Activated T-cell treated with anti-CD3 and anti-CD28 coated beads for 4 hours (primary cell): ENCODE measurements at places on chromosomes 11 and 22.

- DNase-seq, result peak; percentile 83
Observed at GRCh38 chr11:45771566-45772448, 33.1 kb upstream of the SLC35C1 start.

GRCh38 chr11:71188886-71189767, 63.2 kb downstream of the SHANK2 start:
- DNase-seq, result no peak

GRCh38 chr22:49211176-49211575, 616.5 kb downstream of the BRD1 start:
- no peak for DNase-seq

- DNase-seq, result no peak
Observed at GRCh38 chr11:69051381-69052342, 2.9 kb downstream of the TPCN2 start.

DNA sequence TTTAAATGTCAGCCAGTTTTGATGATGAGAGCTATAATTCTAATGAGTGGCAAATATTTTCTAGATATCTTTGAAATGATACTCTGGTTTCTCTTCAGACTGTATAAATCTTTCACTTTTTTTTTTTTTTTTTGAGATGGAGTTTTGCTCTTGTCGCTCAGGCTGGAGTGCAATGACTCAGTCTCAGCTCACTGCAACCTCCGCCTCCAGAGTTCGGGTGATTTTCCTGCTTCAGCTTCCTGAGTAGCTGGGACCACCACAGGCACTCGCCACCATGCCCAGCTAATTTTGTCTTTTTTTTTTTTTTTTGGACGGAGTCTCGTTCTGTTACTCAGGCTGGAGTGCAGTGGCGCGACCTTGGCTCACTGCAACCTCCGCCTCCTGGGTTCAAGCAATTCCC, 113.6 kb downstream of the TEAD1 start:
- DNase-seq, result no peak

DNA sequence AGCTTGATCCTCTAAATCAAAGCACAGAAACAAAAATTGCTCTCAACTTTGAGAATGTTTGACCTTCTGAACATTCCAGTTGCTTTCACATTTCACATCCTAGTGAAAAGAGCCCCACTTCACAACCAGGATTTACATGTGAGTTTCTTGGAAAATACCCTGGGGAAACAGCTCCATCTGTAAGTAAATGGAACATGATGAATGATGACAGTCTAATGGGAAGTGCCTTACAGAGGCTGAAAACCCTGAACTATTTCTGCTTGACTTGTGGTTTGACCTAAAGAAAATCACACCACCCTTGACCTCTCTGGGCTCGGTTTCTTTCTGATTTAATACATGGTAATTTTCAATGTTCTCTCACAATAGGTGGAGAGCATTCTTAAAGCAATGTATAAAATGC, 499.4 kb upstream of the API5 start:
- DNase-seq, result no peak

DNA sequence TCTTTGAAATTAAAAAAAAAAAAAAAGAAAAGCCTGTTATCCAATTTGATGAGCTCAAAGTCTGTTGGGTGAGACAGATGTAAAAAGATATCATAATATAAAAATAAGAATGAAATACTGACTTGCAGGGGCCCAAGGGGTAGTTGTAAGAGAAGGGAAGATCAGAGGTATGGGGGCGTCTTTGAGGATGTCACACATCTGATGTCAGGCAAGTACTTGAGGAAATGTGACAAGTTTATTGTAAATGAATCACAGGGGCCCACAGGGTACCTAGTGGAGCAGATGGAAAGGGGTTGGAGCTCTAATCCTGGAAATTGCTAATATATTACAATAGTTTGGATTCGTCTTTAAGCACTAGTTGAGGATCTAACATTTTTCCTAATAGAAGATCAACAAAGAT, 131.6 kb downstream of the MAML2 start:
- DNase-seq, result peak; percentile 26

DNA sequence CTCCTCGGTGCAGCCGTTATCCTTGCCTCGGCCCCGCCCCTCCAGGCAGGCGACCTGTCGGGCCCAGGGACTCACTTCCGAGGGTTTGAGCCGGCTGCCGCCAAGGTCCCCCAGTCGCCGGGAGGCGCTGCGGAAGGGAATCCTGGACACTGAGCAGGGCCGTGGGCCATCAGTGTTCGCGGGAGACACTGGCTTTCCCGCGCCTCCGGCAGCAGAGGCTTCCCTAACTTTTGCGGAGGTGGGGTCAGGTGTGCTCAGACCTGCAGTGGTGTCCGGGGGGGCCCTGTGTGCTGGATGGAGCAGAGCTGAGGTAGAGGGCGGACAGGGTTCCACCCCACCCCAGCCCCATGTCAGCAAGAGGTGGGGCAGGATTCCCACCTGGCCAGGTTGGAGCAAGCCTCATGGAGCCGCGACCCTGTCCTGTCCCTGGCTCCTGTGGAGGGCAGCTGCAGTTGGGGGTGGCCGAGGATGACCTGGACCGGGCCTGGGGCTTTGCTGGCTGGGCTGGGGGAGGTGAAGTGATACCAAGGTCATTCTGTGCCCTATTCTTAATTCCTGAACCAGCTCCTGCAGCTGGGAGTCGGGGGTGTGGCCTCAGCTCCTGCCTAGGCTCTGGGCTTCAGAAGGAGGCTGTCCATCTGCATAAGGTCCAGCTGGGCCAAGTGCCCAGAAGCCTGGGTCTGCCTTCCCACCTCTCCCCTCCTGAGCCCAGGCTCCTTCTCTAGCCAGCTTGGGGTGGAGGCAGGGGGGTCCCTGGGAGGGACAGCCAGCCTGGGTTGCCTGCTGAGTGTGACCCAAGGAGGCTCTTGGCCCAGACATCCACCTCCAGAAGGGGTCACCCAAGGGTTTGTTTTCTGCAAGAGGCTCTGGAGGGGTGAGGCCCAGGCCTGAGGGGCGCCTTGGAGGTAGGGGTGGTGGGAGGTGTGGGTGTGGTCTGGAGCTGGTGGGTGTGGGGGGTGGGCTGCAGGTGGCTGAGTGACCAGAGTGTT, 8.4 kb downstream of the TSPAN4 start:
- DNase-seq, result no peak
